Dermis microvascular lymphatic vessel endothelial cell (primary cell): ENCODE measurements at places on chromosomes 1 and 21. TPM values are rescaled to one million over a fixed set of nuclear protein-coding genes. Genes with fewer than 3 reads are reported as not detected.

DNA sequence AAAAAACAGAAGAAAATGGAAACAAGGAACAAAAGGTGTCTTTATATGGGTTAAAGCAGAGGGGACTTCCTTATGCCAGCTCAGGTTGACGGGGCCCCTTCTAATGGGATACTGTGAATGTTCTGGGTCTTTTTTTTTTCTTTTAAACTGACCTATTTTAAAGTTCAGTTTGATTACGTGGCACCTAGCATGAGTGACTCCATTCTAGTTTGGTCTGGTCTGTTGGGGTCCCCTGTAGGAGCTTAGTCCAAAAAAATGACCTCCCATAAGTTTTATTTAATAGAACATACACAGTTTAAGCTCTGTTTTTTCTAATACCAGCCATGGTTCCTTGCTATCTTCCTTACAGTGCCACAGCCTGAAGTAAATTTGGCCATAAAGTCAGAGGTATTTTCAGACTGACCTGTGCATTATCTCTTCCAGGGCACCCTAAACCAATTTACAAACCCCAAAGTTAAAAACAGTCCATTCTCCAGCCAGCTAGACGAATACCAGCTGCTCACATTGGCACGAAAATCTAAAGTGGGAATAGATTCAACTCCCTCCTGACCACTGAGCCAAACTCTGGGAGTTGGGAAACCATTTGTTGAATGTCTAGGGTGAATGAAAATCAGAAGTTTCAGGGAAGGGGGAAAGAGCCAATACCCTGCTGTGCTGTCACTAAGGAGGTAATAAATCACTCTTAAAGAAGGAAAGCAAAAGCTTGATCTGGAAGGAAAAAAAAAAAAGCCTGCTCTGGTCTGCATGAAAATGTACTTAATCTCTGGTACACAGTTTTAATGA, 42.4 kb downstream of the AKNAD1 start:
- DNase-seq, result no peak

- DNase-seq, result no peak
Observed at GRCh38 chr21:45252448-45252925, 35.2 kb downstream of the POFUT2 start.

DNA sequence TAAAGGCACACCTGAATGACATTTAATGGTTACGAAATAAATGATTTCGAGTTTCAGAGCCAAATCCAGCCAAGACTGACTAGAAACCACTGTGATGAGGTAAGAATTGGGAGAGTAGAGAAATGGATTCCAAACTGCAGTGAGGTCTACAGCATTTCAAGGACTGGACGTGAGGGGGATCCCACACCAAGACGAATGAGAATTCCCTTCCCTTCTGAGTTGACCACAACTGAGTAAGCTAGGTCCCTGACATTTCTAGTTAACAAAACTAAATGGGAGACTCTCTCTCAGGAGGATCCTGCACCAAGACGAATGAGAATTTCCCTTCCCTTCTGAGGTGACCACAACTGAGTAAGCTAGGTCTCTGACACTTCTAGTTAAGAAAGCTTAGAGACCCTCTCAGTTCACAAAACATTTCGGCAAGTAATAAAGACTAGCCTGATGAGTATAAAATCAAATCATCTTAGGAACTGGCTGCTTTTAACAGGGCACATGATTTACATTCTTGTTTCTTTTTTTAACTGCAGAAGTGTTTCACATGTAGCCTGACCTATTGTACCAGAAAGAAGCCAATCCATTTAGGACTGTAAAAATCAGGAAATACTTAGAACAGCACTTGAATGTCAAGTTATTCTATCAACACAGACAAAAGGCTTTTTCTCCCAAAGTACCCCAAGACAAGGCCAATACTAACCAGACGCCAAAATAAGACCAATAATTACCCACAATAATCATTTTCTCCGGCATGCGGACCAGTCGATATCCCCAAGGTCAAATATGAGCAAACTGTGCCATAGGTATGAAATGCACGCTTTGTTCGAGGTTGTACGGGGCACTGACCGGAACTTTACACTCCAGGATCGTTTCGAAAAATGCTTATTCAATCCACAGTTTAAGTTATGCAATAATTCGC, 1.4 kb upstream of the SPATA1 start:
- DNase-seq, result peak; percentile 35

The KRTAP25-1 gene
- not detected in 2 replicates for total RNA-seq

DNA sequence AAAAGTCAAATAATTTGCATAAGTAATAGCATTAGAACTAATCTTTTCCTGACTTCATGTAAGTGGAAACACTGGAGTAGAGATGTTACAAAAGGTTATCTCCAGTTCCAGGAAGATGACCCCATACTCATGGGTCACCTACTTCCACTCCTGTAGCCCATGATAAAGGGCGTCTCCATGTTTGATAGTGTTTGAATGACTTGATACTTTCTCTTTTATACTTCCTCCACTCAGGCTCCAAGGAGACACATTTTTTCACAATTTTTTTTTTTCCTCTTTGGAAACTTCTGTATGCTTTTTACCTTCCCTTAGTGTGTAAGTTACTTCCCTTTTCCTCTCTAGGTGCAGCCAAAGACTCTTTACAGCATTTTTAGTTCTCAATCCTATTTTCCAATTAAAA, 382.1 kb upstream of the B3GALT2 start:
- DNase-seq, result no peak

DNA sequence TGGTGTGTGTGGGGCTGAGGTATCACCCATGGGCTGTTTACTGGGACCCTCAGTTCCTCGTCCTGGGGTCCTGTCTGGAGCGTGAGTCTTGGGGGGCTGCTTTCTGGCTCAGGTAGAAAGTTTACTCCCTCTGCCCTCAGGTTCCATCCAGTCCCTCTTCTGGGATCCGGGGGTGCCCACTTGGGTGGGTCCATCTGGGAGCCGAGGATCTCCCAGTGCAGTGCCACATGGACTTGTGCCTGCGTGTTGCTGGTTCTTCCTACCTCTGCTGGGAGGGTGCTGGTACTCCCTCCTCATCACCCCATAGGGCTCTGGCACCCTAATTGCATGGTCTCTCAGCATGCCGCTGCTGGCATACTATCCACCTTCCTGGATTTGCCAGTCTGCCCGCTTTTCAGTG, 14.0 kb downstream of the SNAP47 start:
- no peak for DNase-seq

DNA sequence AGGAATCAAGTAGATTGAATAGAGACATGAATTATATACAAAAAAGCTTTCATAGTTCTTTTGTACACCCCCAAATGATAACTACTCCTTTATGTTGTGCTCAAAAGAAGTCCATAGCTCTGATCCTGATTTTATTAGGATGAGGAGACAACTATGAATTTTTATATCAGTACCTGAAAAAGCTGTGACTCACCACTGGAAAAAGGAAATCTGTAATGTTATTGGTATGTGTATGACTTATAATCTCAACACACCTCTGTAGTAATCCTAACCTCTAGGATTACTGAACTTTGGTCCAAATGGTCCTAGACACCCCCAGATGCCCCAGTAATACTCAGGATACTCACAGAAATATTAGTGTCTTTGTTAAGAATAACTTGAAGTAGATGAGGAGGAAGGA, 10.2 kb downstream of the PRKAB2 start:
- no peak for DNase-seq

DNA sequence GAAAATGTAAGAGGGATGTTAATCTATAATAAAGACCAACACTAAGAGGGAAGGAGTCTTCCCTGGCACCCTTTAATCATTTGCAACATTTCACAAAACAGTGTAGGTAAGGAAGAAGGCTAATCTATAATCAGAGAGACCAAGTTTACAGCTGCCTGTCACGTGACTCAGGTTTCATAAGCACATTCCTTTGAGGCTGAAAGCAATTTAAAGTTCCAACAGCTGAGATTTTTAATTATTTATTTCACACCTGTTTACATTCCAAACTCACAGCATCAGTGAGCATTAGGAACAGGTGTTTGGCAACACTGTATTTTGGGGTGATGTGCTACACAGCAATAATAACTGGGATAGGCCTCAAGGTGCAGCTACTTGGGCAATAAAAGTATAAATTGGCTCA, 75.7 kb upstream of the PGBD5 start:
- DNase-seq, result no peak

The SYNJ1 gene
- total RNA-seq, result 7.1 and 9.2 TPM in 2 replicates

GRCh38 chr1:36523850-36524249, 41.1 kb upstream of the CSF3R start:
- no peak for DNase-seq

GRCh38 chr1:54325703-54326461, 80.3 kb downstream of the SSBP3 start:
- peak; percentile 7 for DNase-seq

DNA sequence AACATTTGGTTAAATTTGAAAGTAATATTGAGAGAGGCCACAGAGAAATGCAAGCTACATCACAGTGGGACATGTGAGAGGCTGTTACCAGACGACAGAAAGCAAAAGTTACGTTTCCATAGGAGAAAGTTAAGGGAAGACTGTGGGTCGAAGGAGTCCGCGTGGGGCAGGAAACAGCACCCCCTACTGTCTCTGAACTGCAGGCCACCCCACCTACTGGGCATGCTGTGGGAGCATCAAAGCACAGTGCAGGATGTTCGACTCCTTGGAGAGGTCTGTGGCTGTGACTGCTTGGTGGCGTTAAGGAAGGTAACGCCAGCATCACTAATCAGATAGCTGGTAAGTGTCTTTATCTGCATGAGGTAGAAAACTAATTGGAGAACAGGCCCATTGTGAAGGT, 123.9 kb downstream of the PTBP2 start:
- DNase-seq, result peak; percentile 54
